ENCODE measurements at places on chromosomes 1 and 21. TPM values are rescaled to one million over a fixed set of nuclear protein-coding genes. Genes with fewer than 3 reads are reported as not detected.

NES gene
- 170 TPM for total RNA-seq

LCE1E gene
- not detected for total RNA-seq

TSPAN2 gene
- not detected for total RNA-seq

ZSWIM5 gene
- 3.3 TPM for total RNA-seq

FABP3 gene
- 0.25 TPM for total RNA-seq

STIL gene
- 16.1 TPM for total RNA-seq

SERPINC1 gene
- not detected for total RNA-seq

IGSF3 gene
- total RNA-seq: 8.5 TPM

AQP10 gene
- 0.24 TPM for total RNA-seq

DISP3 gene
- not detected for total RNA-seq

ABCA4 gene
- 0.62 TPM for total RNA-seq

PRR9 gene
- not detected for total RNA-seq

RHBDL2 gene
- total RNA-seq: 4.5 TPM

ADORA1 gene
- total RNA-seq: 13.2 TPM

PGLYRP3 gene
- total RNA-seq: not detected

TMEM51 gene
- total RNA-seq: 25.2 TPM
